ENCODE measurements at places on chromosomes 6 and 20.

- peak; percentile 87 for DNase-seq
Observed at GRCh38 chr20:35171753-35172433, at the start of gene PROCR. PROCR (plus strand) TSS chr20:35172072; CDS start chr20:35172155, 83 bp downstream.

DNA sequence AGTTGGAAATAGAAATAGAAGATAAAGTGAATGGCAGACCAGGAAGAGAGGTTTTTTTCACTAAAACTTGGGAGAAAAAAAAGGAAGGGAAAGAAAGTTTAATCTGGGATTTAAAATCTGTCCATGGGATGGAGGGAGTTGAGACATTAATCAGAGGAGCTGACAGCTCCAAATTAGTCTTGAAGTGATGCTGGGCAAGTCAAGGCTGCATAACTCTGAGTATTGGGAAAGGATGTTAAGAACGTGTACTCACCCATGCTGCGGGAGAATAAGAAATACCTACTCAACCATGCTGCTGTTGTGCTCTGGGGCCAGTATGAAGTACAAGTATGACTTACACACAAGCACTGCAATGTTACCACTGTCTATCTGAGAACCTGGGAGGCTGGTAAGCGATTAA, 47.5 kb downstream of the SNRNP48 start:
- DNase-seq, result no peak

DNA sequence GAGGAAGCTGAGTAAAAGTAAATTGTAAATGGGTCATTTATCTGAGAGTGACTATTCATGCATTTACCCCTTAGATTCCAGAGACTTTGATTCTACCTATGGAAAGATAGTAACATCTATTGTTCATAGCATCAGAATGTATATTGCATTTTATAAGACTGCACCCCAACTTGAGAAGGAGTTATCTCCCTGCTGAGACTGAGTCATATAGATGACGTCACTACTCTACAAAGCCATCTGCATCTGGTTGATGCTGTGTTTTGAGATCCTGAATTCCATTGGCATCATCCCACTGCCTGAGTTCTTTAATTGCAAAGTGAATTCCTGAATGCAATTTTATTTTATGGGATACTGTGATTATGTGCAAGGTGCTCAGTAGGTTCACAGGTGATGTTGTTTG, 444.0 kb upstream of the SLC35B3 start:
- no peak for DNase-seq

DNA sequence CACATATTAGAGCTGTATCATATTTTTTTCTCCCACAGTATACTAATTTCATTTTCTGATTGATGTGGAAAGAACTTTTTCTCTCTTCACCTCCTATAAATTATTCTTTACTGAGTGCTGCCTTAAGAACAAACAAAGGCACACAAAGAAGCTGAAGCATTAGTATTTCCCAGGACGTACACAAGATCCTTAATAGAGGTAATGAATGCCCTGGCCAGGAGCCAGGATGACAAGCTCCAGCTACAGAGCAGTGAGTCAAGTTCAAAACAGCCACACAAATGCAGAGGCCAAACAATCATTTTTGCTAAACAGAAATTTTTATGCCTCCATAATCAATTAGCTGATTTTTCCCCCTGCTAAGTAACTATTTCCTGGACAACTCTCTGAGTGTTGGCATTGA, 639.6 kb downstream of the EPHA7 start:
- DNase-seq, result peak; percentile 80

DNA sequence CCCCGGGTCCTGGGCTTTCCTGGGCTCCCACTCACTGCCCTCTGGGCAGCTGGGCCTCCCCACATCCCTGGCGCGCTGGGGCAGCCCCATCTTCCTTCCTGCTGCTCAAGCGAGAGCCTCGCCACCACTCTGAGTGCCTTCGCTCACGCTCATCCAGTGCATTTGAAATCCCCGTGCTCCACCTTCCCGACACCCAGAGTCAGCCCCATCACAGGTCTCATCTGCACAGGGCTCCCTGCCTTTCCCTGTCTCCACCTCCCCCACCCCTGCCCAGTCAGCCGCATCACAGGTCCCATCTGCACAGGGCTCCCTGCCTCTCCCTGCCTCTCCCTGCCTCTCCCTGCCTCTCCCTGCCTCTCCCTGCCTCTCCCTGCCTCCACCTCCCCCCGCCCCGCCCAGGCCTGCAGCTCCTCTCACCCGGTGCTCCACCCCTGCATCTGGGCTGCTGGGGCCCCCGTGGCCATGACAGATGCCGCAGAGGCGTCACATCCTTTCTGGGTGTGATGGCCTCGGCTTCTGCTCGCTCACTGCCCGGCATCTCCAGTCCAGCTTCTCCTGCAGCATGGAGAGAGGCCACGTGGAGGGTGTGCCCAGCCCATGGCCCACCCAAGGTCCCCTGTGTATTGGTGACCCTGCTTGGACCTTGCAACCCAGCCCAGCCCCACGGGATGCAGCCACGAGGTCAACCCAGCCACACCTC, 9.0 kb upstream of the BHLHE23 start:
- no peak for DNase-seq

- DNase-seq, result no peak
Observed at GRCh38 chr20:24604966-24605665, 135.7 kb downstream of the SYNDIG1 start.

DNA sequence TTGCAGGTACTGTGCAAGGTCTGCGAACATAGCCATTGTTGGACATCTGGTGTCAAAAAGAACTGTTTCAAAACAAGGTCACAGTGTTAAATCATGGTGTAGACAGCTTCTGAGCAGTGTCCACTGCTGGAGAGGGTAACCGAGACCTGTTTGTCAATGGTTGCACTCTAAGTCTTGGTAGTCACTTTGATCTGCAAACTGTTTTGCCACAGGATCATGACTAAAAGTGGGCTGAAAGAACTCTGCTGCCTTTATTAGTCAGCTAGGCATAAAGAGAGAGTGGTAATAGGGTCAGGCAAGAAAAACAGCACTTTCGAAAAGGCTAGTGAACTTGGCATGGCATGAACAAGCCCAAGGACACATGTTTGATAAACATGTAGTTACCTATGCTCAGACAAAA, 552.3 kb upstream of the CITED2 start:
- DNase-seq, result peak; percentile 58

- DNase-seq, result no peak
Observed at GRCh38 chr6:6351511-6352025, 31.1 kb upstream of the F13A1 start.

DNA sequence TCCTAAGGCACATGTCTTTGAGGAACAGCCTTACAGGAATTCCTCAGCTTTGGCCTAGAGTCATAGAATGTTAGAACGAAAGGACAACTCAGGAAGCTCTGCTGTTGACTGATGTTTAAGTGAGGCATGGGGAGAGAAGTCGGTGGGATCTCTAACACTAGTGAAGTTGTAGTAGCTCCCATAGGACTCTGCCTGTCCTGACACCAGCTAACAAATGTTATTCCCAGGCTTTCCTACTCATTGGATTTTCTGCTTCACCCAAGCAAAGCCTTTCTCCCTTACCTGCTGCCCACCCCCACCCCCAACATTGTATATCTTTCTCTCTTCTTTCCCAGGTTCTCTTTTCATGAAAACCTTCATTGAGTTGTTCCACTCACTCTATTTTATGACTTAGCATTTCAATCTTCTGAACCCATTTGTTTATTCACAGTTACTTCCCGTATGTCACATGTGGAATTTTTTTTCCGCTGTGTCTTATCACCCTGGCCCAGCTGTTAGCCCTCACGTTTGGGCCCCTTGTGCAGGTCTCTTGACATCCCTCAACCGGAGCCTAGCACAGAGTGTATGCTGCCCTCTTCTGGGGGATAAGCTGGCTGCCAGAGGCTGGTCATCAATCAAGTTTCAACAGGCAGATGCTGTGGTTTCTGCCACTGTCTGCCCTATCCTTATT, 39.2 kb upstream of the RNF8 start:
- peak; percentile 46 for DNase-seq

DNA sequence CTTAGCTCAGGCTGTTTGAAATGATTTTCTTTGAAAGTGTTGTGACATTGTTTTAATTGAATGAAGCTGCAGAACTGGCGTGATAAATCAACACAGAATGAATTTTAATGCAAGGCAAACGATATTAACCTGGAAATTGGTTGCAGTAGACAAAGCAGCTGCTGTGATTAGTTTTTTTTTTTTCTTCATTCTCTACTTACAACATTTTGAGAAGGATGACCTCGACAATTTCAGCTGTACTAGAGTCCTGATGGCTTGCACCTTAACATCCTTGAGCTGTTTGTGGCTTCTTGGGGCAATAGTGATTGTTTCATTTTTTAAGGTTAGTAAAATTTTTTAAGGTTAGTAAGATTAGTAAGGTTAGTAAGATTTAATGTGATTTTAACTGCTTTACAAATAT, 54.2 kb downstream of the QKI start:
- no peak for DNase-seq

DNA sequence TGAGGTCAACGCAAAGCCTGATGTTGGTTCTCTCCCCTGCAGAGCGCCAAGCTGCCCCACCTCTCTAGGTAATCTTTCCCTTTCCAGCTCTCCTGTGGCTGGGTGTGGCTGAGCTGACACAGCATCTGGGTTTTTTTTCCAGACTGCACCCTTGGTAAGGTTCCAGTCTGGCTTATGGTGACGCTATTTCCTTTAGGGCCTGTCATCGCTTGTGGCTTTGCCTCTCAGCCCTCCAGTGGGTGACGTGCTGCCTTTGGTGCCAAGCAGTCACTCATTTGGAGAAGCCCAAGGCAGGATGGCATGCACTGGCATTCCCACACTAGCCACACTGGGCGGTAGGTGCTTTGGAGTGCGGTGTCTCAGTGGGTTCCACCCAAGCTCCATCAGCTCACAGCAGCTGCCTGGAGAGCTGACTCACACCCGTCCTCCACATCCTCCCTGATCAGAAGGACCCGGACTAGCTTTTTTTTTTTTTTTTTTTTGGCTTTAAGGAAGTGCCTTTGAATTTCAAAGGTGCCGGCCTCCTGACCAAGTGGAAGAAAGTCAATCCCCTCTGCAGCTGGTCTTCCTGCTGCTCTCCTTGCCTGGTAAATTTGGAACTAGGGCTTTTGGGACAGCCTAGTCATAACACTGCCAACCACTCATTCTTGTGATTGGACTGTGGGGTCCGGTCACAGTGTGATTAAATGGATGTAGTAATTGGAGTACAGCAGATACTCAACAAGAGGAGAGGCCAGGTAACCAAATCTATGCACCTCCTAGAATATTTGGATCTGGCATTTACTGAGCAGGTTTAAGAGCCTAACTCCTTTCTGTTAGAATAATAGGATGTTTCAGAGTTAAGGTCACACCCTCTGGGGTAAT, 153.6 kb downstream of the CD83 start:
- DNase-seq, result peak; percentile 98

- peak; percentile 30 for DNase-seq
Observed at GRCh38 chr6:132259070-132259469, 142.2 kb downstream of the MOXD1 start.

DNA sequence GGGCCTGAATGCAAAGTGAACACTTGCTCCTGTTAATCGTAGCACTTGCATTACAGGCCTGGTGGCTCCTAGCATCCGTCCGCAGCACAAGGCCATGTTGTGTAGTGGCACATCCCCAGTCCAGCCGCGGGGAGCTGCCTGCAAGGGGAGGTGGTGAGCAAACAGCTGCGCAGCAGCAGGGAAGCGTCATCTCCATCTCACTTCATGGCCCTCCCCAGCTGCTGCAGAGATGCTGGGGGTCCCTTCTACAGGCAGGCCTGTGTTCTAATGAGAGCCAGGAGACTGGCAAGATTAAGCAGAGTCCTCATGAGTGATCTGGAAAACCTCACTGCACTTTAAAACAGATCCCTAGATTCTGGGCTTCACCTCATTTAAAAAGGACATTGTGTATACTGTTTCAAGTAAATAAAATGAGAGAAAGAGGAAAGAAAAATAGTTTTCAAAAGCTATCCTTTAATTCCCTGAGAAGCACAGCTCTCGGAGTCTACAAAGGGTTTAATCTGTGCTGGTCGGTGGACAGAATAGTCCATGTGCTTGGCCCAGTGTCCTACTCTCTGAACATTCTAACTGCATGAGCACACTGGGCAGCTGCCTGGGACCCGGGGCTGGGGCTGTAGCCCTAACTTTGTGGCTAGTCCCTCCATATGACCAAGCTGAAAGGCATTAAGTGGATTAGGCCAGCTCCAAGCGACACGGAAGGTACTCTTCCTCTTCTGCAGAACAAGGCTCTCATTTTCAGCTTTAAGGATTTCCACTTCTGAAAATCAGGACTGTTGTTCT, 125.8 kb downstream of the LY86 start:
- peak; percentile 34 for DNase-seq
